H4 (cell line): ENCODE measurements at places on chromosomes 5 and 9. TPM values are rescaled to one million over a fixed set of nuclear protein-coding genes. Genes with fewer than 3 reads are reported as not detected.

The ARID3C gene
- 0.21 TPM in 1 of 2 replicates, not detected in the other for total RNA-seq

The LMNB1 gene
- 138 and 151 TPM in 2 replicates for total RNA-seq

The AK8 gene
- total RNA-seq = 0.21 and 0.27 TPM in 2 replicates

The GLRA1 gene
- not detected in 2 replicates for total RNA-seq

The MAP3K1 gene
- 5.7 and 7.2 TPM in 2 replicates for total RNA-seq

The C5orf58 gene
- not detected in 2 replicates for total RNA-seq

The ZNF608 gene
- total RNA-seq = 20.8 and 28.0 TPM in 2 replicates

The CDHR2 gene
- total RNA-seq = not detected in 2 replicates

The GPR151 gene
- not detected in 2 replicates for total RNA-seq

The ANXA1 gene
- 659 and 754 TPM in 2 replicates for total RNA-seq

The ARRDC1 gene
- total RNA-seq = 11.6 and 26.5 TPM in 2 replicates

The C9orf72 gene
- 6.4 and 8.8 TPM in 2 replicates for total RNA-seq

The CATSPER3 gene
- 0.08 TPM in 1 of 2 replicates, not detected in the other for total RNA-seq

The ADGRV1 gene
- 13.0 and 14.2 TPM in 2 replicates for total RNA-seq

The PCDHGC4 gene
- total RNA-seq = 0.10 TPM in 1 of 2 replicates, not detected in the other

The C5orf34 gene
- 14.4 and 15.1 TPM in 2 replicates for total RNA-seq

The HK3 gene
- total RNA-seq = 1.6 TPM in 1 of 2 replicates, not detected in the other

The TIMD4 gene
- total RNA-seq = not detected in 2 replicates

The LRRC19 gene
- total RNA-seq = not detected in 2 replicates

The GTF2H2 gene
- 29.2 and 30.4 TPM in 2 replicates for total RNA-seq

The EGFL7 gene
- total RNA-seq = 60.2 and 76.5 TPM in 2 replicates

The GMCL2 gene
- not detected in 2 replicates for total RNA-seq

The PCDHGB7 gene
- total RNA-seq = 0.58 and 1.4 TPM in 2 replicates
